Esophagus mucosa (tissue), 1 donor: ENCODE measurements at places on chromosomes 4 and X.
A peak's percentile ranks its signal among the peaks of the same experiment; 100 is the strongest.

DNA sequence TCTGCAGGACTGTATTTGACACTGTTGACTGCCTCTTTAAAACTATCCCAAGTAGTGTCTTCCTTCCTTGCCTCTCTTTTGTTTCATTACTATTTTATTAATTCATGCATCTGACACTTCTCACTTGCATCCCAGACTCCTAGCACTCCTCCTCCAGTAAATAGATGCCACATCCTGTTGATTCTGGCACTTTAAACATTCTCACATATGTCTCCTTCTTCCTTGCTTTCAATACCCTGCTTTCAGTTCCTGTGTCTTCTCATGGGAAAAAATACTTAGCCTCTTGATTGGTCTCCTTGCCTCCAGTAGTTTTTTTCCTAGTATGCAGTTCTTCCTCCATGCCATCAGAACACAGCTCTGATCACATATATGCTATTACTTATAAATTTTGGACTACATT lies 5.1 kb downstream of the RNF128 start:
- no peak for ATAC-seq

- no peak for ATAC-seq
Observed at GRCh38 chr4:102534845-102535244, 33.7 kb downstream of the NFKB1 start.

DNA sequence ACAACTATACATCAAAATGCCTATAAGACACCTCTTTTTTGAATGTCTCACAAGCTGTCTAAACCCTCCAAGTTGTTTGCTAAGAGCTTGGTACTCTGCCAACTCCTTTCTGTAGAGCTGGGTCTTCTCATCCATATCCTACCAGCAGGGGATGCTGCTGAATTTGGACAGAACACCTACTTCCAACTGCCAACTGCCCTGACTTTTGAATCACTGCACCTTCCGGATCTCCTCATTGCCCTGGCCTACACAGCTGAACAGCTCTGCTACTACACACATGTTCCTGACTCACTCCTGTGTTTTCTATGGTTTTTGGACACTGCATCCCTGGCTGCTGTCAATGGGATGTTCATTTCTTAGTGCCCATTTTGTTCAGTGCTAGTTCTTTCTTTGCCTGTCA lies 18.7 kb downstream of the FAM184B start:
- ATAC-seq: peak; percentile 50

DNA sequence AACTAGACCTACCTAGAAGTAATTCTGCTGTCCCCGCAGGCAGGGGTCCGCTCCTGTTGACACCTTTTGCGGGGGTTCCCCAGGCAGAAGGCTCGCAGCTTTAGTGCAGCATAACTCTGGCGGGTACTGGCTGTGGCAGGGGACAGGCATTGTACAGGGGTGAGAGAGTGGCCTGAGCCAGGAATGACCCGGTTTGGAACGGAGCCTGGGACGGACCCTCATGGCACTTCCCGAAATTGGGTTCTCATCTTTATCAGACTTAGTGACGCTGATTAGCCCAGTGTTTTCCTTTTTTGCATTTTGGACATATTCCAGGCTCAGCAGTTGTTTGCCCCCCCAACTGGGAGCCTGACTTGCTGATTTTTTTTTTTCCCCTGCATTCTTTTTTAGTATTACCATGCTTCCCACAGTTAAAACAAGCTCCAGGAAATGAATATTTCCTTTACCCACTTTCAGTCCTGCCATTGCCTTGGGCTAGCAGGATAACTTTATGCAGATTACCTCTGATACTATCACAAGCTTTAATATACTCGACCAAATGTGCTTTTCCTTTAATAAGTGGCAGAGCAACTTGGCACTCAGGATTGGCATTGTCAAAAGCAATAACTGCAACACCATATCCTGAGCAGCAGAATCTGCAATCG lies 55.8 kb upstream of the WDR1 start:
- ATAC-seq: no peak

- no peak for ATAC-seq
Observed at GRCh38 chrX:43278440-43278839, 377.7 kb upstream of the MAOA start.

DNA sequence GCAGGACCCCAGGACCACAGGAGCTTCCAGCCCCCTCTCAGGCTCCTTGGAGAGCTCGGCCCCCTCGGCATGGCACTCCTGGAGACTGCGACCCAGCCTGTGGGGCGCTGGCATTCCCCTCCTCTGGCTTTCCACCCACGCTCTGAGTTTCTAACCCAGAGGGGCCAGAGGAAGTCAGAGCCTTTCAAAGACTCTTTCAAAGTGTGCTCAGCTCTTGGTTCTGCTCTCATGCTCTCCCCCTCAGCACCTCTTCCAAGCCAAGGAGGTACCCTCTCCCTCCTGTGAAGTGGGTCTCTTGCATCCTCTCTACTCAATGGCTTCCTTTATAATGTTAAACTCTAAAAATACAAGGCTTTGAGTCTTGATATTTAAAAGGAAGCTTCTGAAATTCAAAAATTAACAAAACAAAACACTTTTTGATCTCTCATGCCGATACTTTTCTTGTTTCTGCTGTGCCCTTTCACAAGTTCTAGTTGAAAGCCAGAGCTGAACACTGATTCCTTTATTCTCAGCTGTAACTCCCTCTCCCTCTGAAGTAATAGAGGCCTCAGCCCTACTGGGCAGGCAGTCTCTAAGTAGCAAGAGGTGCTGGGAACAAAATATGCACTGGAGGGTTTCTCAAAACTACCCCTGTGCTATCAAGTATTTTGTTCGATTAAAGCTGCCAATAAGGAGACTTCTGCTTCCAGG lies 82.8 kb downstream of the NAT8L start:
- ATAC-seq: no peak

GRCh38 chr4:104901438-104901837 lies 245.2 kb upstream of the TET2 start:
- no peak for ATAC-seq

DNA sequence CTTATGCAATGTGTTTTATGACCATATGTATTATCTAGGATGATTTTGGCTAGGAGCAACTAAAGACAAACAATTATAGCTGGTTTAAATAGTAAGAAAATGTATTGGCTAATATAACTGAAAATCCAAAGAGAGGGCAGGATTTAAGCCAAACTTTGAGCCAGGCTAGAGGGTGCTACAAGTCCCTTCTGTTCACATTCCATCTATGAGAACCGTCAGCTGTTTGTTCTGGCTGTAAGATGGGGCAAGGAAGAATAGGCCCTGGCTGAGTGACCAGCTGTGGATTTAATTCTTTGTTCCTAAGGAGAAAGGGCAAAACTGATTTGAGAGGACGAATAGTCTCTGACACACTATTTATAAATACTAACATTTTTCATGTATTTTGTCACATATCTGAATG lies 79.2 kb upstream of the UGT8 start:
- no peak for ATAC-seq

DNA sequence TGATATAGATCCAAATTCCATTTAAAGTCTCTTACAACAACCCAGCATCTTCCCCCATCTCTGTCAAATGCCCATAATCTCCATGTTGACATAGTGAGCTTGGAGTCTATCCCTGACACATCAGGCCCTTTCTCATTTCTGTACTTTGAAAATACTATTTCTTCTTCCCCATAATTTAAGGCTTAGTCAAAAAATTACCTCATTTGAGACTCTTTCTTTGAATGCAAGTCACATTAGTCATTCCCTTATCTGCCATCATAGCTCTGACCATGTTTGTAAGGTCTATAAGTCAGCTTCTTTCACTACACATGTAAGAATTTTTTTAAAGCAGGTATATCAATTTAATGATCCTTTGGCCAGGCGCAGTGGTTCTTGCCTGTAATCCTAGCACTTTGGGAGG lies 99.9 kb downstream of the DDX60 start:
- ATAC-seq: no peak

DNA sequence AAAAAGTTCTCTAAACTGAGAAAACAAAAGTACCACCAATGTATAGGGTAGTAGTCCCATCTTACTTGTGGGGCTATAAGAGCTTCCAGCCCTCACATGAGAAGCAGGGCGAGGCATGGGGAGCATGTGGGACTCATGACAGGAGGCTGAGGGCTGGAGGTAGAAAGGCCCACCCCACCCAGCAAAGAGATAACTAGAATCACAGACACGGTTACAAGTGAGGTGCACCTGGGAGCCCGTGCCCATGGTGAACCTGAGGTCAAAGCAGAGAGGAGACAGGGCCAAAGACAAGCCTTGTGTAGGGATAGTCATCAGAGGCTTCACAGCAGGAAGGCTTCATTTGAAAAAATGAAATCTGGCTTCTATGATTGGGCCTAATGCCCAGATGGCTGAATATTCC lies 55.4 kb downstream of the TTC29 start:
- no peak for ATAC-seq

DNA sequence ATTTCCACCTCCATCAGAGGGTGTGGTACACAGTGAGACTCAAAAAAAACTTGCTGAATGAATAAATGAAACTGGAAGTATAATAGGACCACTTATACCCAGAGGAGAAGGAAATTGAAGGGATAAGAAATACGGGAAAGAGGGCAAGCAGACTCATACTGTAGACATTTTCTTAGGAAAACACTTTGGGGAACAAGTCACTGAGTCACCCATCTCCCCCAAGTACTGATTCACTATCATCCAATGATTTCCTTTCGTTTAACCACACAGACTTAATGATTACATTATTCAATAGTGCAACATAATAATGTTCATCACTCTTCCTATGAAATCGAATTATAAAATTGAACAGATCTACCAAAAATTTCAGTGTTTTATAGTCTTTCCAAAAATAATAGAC lies 97.1 kb downstream of the LDB2 start:
- no peak for ATAC-seq
